ENCODE measurements at places on chromosomes 7 and 10.

DNA sequence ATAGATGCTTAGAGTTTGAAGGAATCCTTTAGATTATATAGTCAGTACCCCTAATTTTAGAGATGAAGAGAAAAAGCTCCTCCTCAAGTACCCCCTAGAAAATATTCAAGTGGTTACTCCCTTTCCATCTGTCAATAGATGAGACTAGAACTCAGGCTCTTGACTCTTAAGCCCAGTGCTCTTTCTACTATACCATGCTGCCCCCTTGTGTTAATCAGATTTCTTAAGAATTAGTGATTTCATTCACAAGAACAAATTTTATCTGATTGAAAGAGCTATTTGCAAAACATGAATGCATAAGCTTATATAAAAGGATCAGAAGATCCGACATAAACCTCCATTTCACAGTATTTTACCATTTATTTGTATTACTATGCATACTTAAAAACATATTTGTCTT is 179.3 kb downstream of the TFEC start:
- DNase-seq = peak; percentile 7

- DNase-seq = no peak
These were observed 12.0 kb upstream of the BMPER start for GRCh38 chr7:33893377-33893776.

- DNase-seq = no peak
These were observed 49.1 kb upstream of the SEMA3C start for GRCh38 chr7:80967917-80968297.

DNA sequence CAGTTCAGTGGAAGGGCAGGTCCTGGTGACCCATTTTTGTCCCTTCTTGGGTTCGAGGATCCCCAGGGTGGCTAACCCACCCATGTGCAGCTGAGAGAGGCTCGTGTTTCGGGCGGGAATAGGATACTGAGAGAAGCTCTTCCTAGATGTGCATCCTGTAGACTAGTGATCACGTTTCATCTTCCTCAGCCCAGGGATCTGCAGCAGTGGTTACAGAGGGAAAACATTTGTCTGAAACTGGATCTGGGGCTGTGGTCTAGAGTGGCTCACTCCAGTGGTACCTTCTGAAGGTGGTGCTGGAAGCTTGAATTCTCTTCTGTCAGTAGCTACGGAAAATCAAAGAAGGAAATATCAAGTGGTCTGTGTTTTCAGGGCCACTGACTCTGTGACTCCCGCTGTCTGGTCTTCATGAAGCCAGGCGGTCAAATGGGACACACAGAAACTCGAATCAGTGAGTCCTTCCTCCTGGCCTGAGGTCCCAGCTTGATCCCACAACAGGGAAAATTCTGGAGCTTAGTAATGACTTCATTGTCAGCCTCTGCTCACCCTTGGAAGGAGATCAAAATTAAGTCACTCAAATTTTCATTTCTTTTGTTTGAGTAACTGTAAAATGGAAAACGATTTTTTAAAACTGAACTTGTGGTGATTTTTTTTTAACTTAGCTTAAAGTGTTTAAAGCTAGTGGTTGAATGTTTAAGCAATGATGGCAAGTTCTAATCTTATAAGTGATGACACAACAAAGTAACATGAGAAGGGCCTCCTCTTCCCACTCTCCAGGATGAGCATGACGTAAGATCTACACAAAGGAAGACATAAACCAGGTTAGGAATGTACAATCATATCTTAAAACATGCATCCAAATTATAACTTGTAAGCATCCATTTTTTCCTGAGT is 469.3 kb upstream of the KLF6 start:
- no peak for DNase-seq

DNA sequence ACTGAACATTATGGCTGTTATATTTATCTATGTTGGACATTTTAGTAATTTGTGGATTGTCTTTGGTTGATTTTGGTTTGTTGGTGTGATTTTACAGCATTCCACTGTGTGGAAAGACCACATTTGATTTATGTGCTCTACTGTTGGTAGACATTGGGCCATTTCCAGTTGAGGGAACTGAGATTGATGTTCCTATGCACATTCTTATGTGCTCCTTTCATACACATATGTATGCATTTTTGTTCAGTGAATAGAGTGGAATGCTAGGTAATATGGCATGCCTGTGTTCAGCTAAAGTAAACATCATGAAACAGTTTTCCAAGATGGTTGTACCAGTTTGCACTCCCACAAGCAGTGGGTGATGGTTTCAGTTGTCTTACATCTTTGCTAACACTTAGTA is 15.1 kb downstream of the CACNB2 start:
- DNase-seq = no peak

GRCh38 chr7:31368620-31369019 is 28.1 kb upstream of the NEUROD6 start:
- DNase-seq = no peak

DNA sequence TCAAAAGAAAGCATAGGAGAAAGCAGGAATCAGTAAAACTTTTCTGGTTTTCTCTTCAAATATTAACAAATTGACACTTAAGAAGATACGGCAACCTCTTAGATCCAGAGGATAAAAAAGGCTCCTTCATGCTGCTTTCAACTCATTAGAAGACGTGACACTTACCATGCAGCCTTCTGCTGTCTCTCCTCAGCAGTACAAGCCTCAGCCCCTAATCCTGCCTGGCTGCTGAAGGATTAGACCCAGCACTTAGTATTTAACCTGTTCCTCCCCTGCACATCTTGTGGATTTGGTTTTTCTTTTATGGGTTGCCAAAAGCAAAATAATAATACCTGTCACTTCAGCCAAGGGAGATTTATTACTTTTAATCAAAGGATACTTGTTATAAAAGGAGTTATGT is 108.4 kb downstream of the LYZL1 start:
- DNase-seq = no peak

DNA sequence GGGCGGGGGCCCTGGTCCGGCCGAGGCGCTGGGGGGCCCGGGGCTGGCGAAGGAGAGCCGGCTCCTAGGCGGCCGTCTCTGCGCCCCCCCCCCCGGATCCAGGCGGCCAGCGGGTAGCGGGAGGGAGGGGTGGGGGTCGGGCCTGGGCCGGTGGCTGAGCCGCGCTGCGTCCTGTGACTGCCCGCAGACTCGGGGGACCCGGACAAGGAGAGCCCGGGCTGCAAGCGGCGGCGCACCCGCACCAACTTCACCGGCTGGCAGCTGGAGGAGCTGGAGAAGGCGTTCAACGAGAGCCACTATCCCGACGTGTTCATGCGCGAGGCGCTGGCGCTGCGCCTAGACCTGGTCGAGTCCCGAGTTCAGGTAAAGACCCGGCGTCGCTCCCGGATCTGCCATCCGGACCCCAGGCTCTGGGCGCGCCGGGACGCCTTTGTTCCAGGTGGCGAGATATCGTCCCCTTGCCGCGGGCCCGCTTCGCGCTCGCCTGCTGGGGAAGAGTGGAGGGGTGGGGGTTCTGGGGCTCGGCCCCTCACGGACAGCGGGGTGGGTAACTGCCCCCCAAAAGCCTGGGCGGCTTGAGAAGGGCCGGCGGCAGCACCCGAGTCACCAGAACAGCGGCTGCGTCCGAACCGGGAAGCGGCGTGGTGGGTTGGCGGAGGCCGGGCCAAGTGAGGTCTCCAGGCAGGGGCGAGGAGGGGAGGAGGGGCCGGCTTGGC is 819 bp downstream of the UNCX start:
- DNase-seq = no peak

DNA sequence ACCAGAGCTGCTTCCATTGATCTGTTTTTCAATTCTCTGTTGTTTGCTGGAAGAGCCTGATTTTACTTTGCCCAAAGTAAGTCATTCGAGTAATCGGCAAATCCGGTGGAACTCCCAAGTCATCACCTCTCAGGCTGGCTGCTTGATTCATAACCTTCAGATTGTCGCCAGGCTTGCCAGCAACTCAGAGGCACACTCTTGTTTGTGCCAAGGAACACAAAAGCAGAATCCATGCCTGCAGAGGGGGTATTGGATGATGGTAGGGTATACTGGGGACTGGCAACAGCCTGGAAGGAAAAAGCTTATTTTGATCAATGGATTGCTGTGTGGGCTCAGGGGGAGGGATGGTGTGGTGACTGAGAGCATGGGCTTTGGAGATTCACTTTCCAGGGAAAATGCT is 542.4 kb downstream of the SORCS3 start:
- DNase-seq = no peak
